Stimulated activated CD8-positive, alpha-beta memory T cell treated with anti-CD3 and anti-CD28 coated beads, Interleukin-7, amount 100 ng/mL, for 48 hours (primary cell): ENCODE measurements at places on chromosomes 1 and 21.

DNA sequence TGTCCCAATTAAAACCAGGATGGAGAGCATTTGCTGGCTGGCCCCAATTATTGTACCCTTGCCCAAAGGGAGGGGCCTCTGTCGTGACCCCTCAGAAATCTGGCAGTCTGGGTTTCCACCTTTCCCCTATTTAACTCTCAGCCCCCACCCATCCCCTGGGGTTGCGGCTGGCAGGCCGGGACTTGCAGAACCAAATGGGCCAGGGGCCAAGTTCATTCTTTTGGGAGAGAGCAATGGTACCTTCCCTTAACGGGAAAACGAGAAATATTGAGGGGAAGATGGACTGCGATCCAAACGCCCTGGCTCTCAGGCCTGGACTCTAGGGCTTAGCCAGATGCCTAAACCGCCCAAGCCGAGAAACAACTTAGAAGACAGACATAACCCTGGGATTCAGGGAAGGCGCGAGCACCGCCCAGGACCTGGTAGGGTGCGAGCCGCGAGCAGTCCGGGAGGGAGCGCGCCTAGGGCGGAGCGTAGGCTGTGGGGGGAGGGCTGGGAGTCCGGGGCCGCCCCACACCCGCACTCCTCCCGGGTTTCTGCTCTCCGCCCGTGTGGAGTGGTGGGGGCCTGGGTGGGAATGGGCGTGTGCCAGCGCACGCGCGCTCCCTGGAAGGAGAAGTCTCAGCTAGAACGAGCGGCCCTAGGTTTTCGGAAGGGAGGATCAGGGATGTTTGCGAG, at the start of gene SLC27A3:
Gene SLC27A3 (plus strand): TSS at position 628 of the 678 bp plus-strand sequence. CDS start 91 bp downstream, outside the sequence.
- no peak for DNase-seq

DNA sequence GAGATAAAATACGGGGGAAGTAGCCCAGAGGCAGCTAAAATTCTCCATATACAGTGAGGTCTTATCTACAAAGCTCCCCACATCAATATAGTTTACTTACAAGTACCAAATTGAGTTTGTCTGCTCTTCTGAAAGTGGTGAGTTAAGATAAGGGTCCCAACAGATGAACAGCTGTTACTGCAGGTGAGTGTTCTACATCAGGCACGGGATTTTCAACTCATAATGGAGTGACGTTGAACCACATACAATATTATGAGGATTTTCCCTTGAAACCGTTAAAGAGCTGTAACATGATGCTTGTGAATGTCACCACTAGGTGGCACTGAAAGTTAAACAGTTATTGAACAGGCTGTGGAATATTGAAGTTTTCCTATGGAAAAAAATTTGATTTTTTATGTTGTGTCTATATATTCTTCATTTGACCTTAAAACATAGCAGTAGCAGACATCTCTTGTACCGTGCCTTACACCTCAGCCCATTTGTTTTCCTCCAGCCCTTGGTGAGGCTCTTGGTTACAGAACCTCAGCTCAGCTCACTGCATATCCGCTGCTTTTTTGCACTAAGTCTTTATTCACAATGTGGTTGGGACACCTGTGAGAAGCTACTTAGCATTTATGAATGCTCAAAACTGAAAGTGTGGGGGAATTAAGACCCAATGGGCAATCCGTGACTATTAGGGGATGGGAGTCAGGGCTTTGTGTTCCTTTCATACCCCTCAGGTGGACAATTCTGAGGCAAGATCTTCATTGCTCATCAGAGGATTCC, 23.2 kb downstream of the CD1D start:
- no peak for DNase-seq

- DNase-seq = no peak
These were observed 1253.8 kb downstream of the MRPL39 start for GRCh38 chr21:24353492-24353891.

DNA sequence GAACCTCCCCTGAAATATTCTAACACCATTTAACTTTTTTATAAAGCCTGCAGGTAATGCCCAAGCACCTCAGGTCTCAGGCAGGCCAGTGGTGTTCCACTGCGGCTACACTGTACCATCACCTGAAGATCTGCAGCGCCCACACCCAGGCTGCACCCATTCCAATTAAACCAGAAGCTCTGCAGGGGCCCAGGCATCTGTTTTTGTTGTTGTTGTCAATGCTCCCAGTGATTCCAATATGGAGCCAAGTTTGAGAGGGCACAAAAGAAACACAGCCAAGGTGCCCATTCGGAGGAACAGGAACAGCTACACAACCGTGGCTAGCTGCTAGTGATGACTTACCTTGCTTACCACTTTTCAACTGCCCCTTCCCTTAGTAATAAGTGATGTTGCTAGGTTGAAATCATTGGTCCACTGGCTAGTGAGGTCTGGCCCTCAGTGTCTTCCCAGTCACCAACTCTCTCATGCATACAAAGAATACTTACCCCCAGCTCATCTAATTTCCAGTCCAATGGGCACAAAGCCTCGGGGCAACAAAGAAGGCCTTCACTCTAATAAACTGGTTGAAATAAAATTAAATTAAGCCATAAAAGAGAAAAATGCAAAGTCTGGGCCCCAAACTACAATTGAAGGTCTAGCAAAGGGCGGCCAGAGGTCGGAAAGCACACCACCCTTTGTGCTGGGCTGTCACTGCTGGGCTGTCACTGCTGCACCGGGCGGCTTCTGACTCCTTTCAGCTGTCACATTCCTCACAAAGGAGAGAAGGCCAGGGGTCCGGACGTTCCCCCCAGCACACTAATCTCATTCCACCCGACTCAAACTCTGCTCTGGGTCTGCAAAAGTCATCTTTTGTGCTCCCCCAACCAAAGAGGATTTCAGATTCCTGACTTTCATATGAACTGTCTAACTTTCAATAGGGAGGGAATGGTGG, 34.9 kb downstream of the SIPA1L2 start:
- DNase-seq = no peak

- no peak for DNase-seq
These were observed 17.8 kb upstream of the LAMC2 start for GRCh38 chr1:183168308-183168707.

DNA sequence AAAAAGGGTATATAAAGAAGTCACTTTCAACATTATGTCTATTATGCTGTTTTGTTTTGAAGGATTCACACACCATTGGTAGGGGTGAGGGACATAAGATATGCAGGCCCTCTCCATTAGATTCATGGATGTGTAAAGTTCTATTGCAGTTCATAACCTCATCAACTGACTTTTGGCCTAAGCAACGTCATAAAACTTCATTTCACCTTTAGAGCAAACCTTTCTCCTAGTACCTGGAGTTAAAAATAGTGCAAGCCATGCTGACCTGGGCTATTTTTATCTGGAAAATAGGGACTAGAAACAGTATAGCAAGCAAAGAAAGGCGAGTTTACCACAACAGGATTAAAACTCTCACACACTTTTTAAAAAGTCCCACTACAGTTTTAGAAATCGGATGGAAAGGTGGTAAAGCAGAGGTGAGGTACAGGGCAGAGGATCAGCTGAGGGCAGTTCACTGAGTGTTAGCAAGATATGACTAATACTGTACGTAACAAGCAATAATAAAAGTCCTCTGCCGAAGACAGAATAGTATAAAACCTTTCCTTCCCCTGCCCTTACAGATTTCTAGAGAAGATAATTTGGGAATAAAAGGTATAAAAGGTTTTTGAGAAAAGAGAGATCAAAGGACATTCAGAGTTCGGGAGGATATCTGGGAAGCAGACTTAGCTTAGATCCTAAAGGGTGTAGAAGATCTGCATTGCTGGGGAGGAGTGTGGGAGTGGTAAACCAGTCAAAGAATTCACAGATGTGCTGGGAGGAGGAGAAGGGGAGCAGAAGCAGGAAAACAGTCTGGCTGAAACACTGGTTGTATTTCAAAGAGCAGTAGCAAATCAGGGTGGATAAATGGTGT, 14.3 kb downstream of the EGLN1 start:
- no peak for DNase-seq

DNA sequence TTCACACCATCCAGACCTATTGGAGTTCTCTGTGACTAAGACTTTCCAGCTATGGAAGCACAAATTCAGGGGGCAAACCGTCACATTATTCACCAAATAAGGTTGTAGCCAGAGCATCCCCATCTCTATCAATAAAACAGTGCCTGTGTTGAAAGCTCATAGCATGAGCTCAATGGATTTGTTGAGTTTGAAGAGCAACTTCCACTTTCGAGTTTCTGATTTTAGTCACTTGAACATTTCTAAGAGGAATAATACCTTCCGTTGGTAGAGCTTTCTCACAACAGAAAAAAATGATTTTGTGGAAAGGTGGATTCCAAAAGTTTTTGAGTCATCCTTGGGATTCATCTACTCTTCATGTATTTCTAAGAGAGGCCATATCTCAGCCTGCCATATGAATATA, 13.0 kb upstream of the ELAVL4 start:
- DNase-seq = no peak

- no peak for DNase-seq
These were observed 116.6 kb upstream of the PRDX6 start for GRCh38 chr1:173360487-173361063.

DNA sequence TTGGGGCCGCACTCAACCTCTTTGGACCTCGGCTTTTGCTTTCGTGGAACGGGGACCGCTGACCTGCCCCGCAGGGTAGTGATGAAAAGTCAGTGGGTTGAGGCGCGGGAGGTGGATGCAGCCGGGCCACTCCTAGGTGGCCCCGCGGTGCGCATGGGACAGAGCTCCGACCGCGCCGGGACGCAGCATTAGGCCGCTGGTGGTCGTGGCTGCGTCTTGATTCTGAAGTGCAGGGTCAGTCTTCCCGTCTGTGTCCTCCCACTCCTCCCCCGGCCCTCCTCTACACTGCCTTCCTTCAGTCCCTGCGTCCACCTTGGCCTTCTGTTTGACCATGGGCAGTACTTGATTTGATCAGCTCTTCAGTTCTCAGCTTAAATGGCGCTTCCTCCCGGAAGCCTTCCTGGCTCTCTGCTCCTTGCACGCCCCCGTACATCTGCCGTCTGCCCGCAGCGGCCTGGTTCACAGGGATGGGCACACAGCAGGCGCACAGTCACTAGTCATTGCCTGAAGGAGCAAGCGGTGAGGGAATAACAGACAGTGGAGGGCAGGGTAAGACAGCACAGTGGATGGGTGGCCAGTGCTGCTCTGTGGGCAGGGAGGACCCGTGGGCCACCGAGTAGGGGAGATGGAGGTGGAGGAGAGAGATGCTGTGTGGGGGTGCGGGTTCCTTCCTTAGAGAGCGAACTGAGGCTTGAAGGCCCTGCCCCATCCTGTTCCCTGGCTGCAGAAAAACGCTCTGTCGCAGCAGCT, 633 bp downstream of the THEMIS2 start:
- DNase-seq = no peak

GRCh38 chr1:12088607-12089006, 25.5 kb downstream of the TNFRSF8 start:
- DNase-seq = peak; percentile 21

GRCh38 chr1:235416662-235417049, 49.4 kb downstream of the TBCE start:
- no peak for DNase-seq

- DNase-seq = no peak
These were observed 6.4 kb upstream of the AGL start for GRCh38 chr1:99843760-99844159.

GRCh38 chr1:193185901-193186731, at the start of gene B3GALT2:
TSS of gene B3GALT2 (minus strand) at chr1:193186613. CDS start at chr1:193181562, 5,051 bp downstream.
- DNase-seq = no peak

DNA sequence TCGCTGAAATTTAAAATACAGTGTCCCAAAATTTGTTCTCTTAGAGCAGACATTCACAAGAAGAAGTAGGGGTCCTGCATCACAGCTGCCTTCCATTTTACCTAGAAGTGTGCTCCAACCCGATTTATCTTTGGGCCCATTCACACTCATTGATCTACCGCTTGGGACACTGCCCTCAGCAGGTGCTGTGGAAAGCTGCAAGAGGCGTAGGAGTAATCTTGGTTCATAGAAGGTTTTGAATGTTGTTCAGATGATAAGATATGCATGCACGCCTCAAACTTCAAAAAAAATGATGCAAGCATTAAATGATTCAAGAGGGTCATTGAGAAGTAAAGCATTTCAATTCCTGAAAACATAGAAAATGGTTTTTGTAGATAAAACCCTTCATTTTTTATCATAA, 18.6 kb upstream of the C1orf105 start:
- no peak for DNase-seq

- no peak for DNase-seq
These were observed 126.5 kb downstream of the PBX1 start for GRCh38 chr1:164685266-164686035.
